Stimulated activated memory B cell treated with anti-CD40 and anti-IgM and Interleukin-4, amounts not matched to agents 10 μg/mL and 1 μg/mL and 100 μg/mL, for 72 hours (primary cell): ENCODE measurements at places on chromosomes 7 and 10.
A peak's percentile ranks its signal among the peaks of the same experiment; 100 is the strongest.

- H3K4me3 ChIP-seq = no peak overlapping the region
- H3K36me3 ChIP-seq = no peaks in the 10 kb centered on the region
- H3K4me1 ChIP-seq = no peaks in the 10 kb centered on the region
- no peak for ATAC-seq
- H3K27me3 ChIP-seq = no peaks in the 10 kb centered on the region
- no peak overlapping the region for H3K27ac ChIP-seq
Observed at GRCh38 chr10:109727436-109727835, 195.9 kb downstream of the XPNPEP1 start.

GRCh38 chr7:28201131-28201530 is 20.5 kb upstream of the JAZF1 start:
- no peak overlapping the region for H3K4me3 ChIP-seq
- no peaks in the 10 kb centered on the region for H3K36me3 ChIP-seq
- ATAC-seq = no peak
- H3K27ac ChIP-seq = peak overlapping the region; percentile 38

- peaks cover 14% of the 10 kb centered on the region for H3K4me1 ChIP-seq
- H3K36me3 ChIP-seq = peaks cover 23% of the 10 kb centered on the region
- H3K4me3 ChIP-seq = peak overlapping the region; percentile 50
- no peaks in the 10 kb centered on the region for H3K27me3 ChIP-seq
Observed at GRCh38 chr10:35184527-35185171, 58.0 kb downstream of the CREM start.

DNA sequence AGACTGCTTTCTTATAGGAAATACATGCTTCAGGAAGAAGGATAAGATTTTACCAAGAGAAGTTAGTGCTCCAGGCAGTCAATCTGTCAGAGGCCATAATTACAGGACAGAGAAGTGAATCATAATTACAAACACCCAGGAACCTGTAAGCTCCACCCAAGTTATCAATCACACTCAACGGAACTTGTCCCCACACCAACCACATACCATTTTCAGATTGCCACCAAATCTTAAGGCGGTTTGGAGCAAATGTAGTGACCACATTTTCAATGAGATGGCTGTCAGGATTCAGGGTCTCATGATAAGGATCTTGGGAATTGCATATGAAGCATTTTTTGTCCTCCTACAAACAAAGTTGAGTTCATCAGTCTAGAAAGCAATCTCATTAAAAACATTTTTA is 4.8 kb downstream of the LAMB1 start:
- H3K4me1 ChIP-seq = peaks cover 15% of the 10 kb centered on the region
- H3K4me3 ChIP-seq = no peak overlapping the region
- H3K27ac ChIP-seq = no peak overlapping the region
- ATAC-seq = no peak
- no peaks in the 10 kb centered on the region for H3K36me3 ChIP-seq

DNA sequence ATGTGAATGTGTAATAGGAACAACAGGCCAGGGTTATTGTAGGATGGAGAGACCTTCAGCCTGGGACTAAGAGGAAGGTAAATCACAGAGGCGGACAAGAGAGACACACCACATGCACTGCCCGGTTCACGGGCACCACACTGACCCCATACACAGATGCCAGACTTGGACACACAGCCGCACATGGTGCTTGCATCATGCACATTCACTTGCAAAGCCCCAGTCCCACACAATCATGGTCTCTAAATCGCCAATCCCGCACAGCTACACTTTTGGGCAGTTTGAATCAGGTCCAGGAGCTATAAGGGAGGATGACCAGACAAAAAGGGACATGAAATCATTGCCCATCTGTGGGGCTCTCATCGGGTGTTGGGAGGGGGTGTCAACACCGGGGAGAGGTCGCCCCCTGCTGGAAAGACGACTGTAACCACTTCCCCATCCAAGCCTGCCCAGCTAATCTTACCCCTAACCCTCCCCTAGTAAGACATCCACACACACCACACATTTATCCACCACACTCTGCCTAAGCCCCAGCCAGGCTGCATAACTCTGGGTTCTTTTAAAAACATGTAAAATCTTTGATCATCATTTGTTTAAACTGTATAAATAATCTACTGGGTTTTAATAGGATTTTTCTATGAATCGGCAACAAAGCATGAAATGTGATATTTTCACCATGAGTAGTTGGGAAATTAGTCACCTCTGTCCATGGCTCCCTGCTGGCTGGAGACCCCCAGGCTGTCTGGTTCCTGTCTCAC is 40.5 kb upstream of the SLF2 start:
- peak; percentile 63 for ATAC-seq
- H3K4me3 ChIP-seq = no peak overlapping the region
- H3K4me1 ChIP-seq = no peaks in the 10 kb centered on the region

DNA sequence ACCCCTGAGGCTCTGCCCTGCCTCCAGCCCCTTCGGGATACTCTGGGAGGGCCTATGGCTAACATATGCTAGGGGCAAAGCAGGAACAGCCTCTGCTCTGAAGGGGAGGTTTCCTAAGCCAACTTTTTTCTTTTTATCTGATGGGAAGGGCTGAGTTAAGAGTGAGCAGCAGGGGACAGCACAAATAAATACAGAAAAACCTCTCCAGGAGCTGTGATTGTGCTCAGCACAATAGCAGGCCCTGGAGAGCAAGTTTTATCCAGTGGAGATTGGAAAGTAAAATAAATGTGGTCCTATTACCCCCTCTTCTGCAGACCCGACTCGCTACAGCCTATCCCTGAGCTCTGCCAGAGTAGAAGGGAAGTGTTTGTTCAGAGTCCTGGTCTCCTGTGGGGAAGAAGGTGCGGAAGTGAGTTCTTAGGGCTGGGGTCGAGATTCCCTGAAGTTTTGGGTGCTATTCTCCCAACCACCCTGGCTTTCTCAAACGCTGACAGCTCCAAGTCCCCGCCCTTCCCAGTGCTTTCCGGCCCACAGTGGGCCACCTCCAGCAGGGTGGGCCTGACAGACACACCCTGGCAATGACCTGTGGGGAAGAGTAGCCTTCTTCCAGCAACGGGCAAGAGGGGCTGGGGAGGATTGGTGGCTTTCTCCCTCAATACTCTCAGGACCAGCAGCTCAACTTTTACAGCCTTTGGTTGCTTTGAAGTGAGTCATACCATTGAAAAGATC is 23.0 kb upstream of the AFAP1L2 start:
- no peak for ATAC-seq
- no peak overlapping the region for H3K4me3 ChIP-seq
- H3K27me3 ChIP-seq = no peaks in the 10 kb centered on the region
- peaks cover 25% of the 10 kb centered on the region for H3K36me3 ChIP-seq
- H3K27ac ChIP-seq = no peak overlapping the region

- peaks cover 13% of the 10 kb centered on the region for H3K4me1 ChIP-seq
- no peak overlapping the region for H3K27ac ChIP-seq
- H3K27me3 ChIP-seq = no peaks in the 10 kb centered on the region
- no peak overlapping the region for H3K4me3 ChIP-seq
- ATAC-seq = no peak
Observed at GRCh38 chr10:26914898-26915297, 54.1 kb upstream of the ABI1 start.

DNA sequence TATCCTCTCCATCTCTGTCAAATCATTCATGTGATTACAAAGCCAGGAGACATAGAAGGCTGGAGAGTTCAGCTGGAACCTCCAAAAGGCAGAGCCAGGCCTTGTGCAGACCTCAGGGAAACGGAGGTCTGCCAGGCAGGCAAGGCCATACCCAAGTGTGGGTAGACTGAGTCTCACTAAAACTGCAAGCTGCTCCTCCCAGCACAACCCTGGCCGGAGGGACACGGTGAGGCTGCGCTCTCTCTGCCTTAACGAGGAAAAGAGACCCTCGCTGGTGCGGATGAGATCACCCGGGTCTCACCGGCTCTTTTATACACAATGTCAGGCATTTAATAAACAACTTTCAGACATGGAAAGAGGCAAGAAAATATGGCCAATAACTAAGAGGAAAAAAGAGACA is 66.1 kb upstream of the INPP5A start:
- H3K27me3 ChIP-seq = peaks cover 27% of the 10 kb centered on the region
- no peak overlapping the region for H3K27ac ChIP-seq
- peaks cover 17% of the 10 kb centered on the region for H3K4me1 ChIP-seq
- ATAC-seq = no peak

GRCh38 chr10:79938728-79939406 is 10.0 kb downstream of the SFTPD start:
- no peak overlapping the region for H3K4me3 ChIP-seq
- no peaks in the 10 kb centered on the region for H3K27me3 ChIP-seq
- no peaks in the 10 kb centered on the region for H3K36me3 ChIP-seq
- peak; percentile 89 for ATAC-seq
- H3K4me1 ChIP-seq = peaks cover 46% of the 10 kb centered on the region

GRCh38 chr7:90832726-90833125 is 236.6 kb downstream of the CDK14 start:
- no peak overlapping the region for H3K4me3 ChIP-seq
- H3K36me3 ChIP-seq = peaks cover 67% of the 10 kb centered on the region
- no peak for ATAC-seq
- H3K27ac ChIP-seq = no peak overlapping the region
- H3K27me3 ChIP-seq = no peaks in the 10 kb centered on the region

DNA sequence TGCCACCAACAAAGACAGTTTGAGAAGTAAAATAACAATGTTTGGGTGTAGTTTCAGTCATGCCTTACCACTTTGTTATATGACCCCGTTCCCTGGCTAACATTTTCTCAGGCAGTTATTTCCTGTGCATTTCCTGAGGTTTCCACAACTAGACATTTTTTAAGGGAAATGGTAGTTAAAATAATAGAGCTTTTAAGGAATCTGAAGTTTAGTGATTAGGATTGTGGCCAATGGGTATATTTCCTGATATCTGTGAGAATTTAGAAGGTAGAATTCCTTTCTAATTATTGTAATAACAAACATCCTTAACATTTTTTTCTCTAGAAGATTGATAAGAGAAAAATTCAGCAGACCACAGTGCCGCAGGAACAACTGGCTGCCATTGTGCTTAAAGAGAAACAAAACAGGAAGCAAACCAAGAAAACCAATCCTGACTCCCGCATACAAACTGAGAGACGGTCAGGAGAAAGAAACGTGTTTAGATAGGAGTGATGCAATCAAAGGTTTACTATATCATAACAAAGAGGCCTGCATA is 193.6 kb downstream of the MBL2 start:
- no peaks in the 10 kb centered on the region for H3K36me3 ChIP-seq
- no peaks in the 10 kb centered on the region for H3K27me3 ChIP-seq
- H3K4me1 ChIP-seq = no peaks in the 10 kb centered on the region
- H3K27ac ChIP-seq = no peak overlapping the region

GRCh38 chr10:101065481-101066145 is 3.8 kb downstream of the KAZALD1 start:
- no peaks in the 10 kb centered on the region for H3K36me3 ChIP-seq
- H3K4me1 ChIP-seq = peaks cover 49% of the 10 kb centered on the region
- H3K27me3 ChIP-seq = peaks cover 35% of the 10 kb centered on the region
- H3K4me3 ChIP-seq = peak overlapping the region; percentile 71
- no peak for ATAC-seq

GRCh38 chr10:100656454-100656853 is 88.9 kb upstream of the PAX2 start:
- no peaks in the 10 kb centered on the region for H3K36me3 ChIP-seq
- H3K27me3 ChIP-seq = peaks cover 92% of the 10 kb centered on the region
- peaks cover 30% of the 10 kb centered on the region for H3K4me1 ChIP-seq
- no peak overlapping the region for H3K27ac ChIP-seq
- no peak overlapping the region for H3K4me3 ChIP-seq

GRCh38 chr7:25186436-25186835 is 41.9 kb downstream of the NPVF start:
- no peaks in the 10 kb centered on the region for H3K27me3 ChIP-seq
- no peak overlapping the region for H3K4me3 ChIP-seq
- ATAC-seq = no peak
- H3K36me3 ChIP-seq = no peaks in the 10 kb centered on the region
- H3K27ac ChIP-seq = no peak overlapping the region
- no peaks in the 10 kb centered on the region for H3K4me1 ChIP-seq

GRCh38 chr7:144256112-144256511 is 8.5 kb downstream of the OR2A7 start:
- no peaks in the 10 kb centered on the region for H3K27me3 ChIP-seq
- no peaks in the 10 kb centered on the region for H3K4me1 ChIP-seq
- no peaks in the 10 kb centered on the region for H3K36me3 ChIP-seq
- no peak overlapping the region for H3K4me3 ChIP-seq

- no peak overlapping the region for H3K4me3 ChIP-seq
- ATAC-seq = no peak
- H3K27ac ChIP-seq = peak overlapping the region; percentile 22
- peaks cover 69% of the 10 kb centered on the region for H3K36me3 ChIP-seq
- H3K4me1 ChIP-seq = peaks cover 32% of the 10 kb centered on the region
Observed at GRCh38 chr7:151484971-151485707, 34.6 kb downstream of the RHEB start.

- H3K36me3 ChIP-seq = no peaks in the 10 kb centered on the region
- ATAC-seq = no peak
- no peak overlapping the region for H3K27ac ChIP-seq
- no peaks in the 10 kb centered on the region for H3K4me1 ChIP-seq
- H3K4me3 ChIP-seq = no peak overlapping the region
Observed at GRCh38 chr7:30671793-30672465, 10.3 kb downstream of the CRHR2 start.

DNA sequence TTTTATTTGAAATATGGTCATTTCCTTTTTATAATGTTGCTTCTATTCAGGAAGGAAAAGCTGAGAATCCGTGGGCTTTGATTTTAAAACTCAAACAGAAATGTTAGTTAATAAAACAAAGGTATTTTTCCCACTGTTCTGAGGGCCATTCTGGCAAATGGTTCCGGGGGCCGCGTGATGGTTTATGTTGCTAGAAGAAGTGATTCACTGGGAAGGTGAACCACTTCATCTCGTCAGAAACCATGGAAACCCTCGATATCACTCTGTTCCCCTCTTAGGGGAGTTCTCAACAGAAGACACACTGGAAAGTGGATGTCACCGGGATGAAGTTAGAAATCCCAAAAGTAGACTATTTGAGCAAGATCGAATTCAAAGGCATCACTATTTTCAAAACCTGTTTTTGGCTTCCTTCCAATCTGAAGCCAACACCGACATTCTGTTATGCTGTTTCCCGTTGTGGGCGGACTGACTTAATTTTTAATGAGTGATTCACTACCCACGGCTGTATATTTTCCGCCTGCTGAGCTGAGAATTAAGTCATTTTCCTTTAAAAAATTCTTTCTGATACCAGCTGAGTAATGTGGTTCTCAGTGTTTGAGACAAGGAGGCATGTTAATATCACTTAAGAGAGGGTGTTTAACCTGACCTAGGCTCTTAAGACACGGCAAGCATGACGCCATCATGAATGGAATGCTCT is 84.1 kb downstream of the PTPRE start:
- H3K4me3 ChIP-seq = no peak overlapping the region
- no peak for ATAC-seq
- no peak overlapping the region for H3K27ac ChIP-seq
- no peaks in the 10 kb centered on the region for H3K36me3 ChIP-seq
